ENCODE measurements at places on chromosomes 13 and 19.

DNA sequence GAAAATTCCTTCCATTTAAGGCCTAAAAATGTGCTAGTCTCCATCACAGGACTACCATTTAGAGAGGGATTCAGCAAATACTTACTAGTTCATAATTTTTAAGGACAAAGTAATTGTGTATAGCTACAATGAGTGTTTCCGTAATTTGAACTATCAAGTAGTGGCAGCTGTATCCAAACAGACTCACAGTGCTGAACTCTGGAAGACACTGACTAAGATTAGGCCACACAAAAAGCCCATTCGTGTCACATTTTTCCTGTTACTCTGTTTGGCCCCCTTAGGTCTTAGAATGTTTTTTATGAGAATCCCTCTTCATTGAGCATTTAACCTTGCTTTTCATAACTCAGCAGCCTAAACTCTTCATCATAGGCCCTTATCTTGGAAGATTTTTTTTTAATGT, 731.2 kb upstream of the PCDH9 start:
- DNase-seq: no peak

GRCh38 chr13:39200249-39200910, 162.1 kb downstream of the NHLRC3 start:
- DNase-seq: no peak

DNA sequence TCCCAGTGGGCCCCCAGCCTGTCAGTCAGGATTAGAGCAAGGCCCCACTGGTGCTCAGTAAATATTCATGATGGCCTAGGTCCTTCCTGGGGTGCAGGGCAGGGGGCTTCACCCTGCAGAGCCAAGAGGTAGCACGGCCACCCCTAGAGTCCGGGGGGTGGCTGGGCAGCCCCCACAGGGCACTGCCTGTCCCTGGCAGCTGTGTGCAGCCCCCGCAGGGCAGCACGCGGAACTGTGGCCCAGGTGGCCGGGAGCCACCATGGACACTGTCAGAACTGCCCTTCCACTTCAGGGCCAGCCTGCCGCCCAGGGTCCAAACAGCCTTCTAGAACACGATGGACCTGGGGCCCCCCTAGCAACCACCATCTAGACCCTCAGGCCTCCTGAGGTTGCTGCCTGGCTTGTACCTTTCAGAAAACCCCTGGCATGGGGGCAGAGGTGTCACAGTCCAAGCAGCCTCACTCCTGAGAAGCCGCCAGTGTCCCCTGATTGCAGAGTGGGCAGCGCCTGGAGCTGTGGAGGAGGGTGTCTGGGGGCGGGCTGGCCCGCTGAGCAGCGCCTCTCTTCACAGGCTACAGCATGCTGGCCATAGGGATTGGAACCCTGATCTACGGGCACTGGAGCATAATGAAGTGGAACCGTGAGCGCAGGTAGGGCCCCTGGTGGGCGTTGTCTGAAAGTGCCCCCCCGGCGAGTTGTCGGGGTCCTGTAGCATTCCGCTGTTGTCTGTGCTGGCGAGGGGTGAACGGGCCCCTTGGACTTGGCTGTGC, 2.9 kb upstream of the YJEFN3 start:
- DNase-seq: no peak

GRCh38 chr19:18940769-18941627, at the start of gene HOMER3:
Gene HOMER3 (minus strand): TSS chr19:18941217. CDS start chr19:18938982, 2,235 bp downstream.
- peak; percentile 40 for DNase-seq

GRCh38 chr13:31873145-31873544, 133.8 kb downstream of the RXFP2 start:
- no peak for DNase-seq

DNA sequence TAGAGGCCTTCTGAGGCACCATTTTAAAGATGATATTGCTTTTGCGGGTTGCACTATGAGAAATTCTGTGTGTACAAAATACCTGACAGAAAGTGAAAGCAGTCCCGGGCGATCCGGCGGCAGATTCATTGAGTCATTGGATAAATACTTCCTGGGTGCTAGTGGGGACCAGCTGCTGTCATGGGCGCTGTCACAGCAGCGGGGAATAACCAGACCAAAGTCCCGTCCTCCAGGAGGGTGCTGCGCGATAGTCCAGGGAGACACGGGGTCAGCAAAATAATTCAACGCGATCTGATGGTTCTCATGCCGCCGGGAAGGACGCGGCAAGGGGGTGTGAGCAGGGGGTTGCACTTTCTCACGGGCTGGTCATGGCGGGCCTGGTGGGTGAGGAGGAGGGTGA, 13.5 kb downstream of the ZFR2 start:
- DNase-seq: no peak

GRCh38 chr19:53002479-53002878, 11.2 kb upstream of the ERVV-1 start:
- no peak for DNase-seq

DNA sequence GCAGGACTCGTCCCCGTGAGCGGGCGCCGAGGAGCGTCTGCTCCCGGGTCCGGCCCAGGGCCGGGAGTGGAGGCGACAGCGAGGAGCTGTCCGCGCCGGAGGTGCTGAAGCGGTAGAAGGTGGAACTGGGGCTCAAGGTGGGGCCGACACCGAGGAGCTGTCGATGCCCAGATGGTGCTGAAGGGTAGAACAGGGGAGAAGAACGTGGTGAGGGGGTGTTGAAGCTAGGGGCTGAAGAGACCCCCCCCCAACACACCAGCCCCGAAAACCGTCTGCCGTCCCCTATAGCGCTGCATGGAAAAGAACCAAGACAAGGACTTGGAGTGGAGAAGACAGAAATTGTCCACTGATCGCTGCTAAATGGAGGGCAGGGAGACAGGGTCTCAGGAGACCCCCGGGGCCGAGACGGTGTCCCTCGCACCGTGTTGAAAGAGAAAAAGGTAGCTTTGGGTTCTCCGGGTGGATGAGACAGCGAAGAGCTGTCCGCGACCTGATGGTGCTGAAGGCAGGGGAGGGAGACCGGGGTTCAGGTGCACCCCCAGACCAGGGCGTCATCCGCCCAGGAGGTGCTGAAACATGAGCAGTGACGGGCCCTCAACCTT, 7.1 kb upstream of the PDE4C start:
- DNase-seq: no peak

- DNase-seq: no peak
These were observed at the start of gene KLK13 for GRCh38 chr19:51064534-51065220. Gene KLK13 (minus strand): TSS chr19:51065092. CDS start chr19:51065067, 25 bp downstream.

DNA sequence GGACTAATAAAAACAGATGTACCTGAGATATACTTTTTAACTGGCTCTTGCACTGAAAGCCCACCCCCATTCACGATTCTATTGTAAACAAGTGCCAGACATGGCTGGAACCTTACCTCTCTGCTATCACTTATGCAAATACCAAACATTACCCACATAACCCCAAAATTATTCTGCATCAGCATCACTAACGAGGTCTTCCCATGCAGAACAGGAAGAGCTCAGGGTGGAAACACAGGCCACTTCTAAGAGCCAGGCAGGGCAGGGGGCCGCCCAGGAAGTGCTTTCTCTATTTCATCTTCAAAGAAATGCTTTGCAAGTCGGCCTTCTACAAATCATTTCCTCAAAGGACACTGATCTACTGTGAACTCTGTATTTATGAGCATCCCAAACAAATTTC, 7.3 kb downstream of the IRS2 start:
- DNase-seq: no peak

DNA sequence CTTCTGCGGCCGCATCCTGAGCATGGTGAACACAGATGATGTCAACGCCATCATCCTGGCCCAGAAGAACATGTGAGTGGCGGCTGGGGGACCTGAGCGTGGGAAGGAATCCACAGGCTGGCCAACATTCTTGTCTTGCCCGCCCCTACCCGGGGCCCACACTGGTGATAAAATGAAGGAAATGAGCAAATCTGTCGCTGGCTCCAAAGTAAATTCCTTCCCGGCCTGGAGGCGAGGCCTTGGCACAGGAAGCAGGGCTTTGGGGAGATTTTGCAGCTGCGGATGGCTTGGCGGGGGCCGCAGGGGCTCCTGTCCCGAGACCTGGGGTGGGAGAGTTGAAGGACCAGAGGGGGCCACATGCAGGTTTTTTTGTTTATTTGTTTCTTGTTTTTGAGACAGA, 4.4 kb downstream of the KXD1 start:
- no peak for DNase-seq

GRCh38 chr13:107367258-107367657, 799.3 kb upstream of the ARGLU1 start:
- no peak for DNase-seq

DNA sequence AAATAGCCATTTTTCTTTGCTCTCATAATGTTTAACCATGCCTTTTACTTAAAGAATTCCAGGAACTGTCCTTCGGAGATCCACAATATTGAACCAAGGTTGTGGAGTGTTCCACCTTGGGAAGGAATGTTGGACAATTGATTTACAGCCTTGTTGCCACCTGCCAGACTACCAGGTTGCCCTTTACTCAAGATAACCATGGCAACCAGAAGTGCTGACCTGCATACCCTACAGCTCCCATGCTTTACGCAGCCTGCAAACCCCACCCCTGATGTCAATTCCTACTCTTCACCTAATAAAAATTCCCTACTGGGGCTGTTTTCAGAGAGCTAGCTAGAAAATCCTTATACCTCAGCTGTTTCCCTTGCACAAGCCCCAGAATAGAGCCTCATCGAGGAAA, 151.0 kb upstream of the RXFP2 start:
- no peak for DNase-seq

DNA sequence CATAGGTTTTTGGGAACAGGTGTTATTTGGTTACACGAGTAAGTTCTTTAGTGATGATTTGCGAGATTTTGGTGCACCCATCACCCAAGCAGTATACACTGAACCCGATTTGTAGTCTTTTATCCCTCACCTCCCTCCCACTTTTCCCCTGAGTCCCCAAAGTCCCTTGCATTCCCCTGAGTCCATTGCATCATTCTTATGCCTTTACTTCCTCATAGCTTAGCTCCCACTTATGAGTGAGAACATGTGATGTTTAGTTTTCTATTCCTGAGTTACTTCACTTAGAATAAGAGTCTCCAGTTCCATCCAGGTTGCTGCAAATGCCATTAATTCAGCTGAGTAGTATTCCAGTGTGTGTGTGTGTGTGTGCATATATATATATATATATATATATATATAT, 97.2 kb upstream of the EDNRB start:
- DNase-seq: no peak

DNA sequence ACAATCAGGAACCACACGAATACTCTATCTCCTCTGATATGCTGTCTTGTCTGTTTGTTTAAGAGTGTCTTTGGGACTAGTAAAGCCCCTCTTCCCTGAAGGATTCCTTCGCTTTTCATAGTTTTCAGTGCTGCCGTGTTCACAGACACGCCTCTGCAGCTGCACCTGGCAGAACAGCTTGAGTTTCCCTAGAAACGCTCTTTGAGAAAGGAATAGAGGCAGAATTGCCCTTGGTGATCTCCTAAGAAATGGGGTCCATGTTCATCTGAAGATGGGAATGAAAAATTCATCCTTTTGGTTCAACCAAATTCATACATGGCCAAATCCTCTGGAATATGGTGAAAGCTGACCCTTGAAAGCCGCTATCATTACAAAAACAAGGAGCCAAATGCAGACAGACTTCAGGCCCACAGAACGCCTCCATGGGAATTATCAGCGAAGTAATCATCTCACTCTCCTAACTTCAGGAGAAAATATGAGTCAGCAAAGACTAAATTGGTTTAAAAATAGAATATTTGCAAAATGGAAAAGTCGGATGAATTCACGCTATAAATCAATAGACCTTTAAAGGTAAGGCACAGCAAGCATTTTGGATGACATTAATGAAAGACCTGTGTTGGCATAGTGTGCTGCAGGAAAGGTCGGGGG, 5.5 kb downstream of the SACS start:
- DNase-seq: no peak

- no peak for DNase-seq
These were observed 43.9 kb downstream of the SIAH3 start for GRCh38 chr13:45807520-45808099.

DNA sequence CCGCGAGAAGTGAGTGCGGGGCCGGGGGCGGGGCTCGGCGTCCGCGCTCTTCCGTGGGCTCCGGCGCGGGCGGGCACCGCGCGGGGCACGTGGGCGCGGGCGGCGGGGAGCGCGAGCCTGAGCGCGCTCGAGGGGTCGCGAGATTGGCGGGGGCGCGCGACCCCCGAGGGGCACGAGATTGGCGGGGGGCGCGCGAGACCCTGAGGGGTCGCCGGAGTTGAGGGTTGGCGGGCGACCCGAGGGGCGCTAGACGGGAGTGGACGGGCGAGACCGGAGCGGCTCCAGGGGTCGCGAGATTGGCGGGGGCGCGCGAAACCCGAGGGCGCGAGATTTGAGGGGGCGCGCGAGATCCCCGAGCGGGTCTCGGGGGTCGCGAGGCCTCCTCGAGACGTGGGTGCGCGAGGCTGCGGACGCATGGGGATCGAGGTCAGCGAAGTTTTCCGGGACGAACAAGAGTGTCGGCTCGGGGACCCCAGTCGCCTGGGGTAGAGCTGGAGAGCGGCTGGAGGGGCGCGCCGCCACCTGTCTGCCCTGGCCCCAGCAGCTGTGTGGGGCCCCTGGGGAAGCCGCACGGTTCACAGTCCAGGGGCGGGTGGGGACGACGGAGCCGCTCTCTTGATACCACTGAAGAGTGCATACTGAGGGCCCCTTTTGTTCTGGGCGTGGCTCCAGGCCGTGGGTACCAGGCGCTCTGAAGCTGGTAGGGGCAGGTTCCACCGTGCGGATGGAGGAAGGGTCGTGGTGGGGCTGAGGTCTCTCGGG, 682 bp downstream of the SSBP4 start:
- no peak for DNase-seq

GRCh38 chr19:12996406-12997094, 1.3 kb downstream of the NFIX start:
- DNase-seq: no peak

GRCh38 chr13:113954046-113954835, 19.6 kb downstream of the C13orf46 start:
- no peak for DNase-seq

DNA sequence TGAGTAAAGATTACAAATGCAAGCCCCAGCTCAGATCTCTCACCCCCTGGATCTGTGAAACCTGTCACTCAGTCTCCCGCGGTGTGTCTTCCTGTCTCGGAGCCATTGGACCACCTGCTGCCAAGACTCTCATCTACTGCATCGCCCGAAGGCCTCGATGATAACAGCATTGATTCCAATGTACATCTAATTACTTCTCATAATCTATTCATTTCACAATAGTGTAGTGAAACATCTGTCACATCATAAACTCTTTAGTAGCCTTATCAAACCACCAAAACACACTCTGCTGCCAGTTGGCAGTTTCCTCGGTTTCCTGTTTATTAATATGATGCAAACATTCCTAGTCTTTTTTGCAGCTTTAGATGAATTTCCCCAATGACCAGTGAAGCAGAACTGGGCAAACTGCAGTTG, 220.3 kb downstream of the POU4F1 start:
- no peak for DNase-seq

DNA sequence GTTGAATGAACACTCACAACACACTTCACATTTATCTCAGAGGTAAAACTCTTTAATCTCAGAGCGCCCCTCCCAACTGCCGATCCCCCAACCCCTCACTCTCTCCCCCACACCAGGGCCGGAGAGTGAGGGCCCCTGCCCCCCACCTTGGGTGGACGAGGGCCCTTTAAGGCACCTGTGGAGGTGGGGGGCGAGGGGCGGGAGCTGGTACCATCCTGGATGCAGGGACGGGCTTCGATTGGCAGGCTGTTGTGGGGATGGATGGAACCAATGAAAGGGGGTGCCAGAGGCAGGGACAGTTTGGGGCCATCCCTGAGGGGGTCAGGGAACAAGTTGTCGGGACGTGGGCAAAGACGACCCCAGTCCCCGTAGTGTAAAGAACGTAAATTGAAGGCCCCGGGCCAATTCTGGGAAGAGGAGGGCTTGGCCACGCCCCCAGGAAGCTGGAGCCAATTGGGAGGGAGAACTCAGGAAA, 1.7 kb upstream of the PNKP start:
- no peak for DNase-seq
